ENCODE measurements at places on chromosomes 6 and 20.

DNA sequence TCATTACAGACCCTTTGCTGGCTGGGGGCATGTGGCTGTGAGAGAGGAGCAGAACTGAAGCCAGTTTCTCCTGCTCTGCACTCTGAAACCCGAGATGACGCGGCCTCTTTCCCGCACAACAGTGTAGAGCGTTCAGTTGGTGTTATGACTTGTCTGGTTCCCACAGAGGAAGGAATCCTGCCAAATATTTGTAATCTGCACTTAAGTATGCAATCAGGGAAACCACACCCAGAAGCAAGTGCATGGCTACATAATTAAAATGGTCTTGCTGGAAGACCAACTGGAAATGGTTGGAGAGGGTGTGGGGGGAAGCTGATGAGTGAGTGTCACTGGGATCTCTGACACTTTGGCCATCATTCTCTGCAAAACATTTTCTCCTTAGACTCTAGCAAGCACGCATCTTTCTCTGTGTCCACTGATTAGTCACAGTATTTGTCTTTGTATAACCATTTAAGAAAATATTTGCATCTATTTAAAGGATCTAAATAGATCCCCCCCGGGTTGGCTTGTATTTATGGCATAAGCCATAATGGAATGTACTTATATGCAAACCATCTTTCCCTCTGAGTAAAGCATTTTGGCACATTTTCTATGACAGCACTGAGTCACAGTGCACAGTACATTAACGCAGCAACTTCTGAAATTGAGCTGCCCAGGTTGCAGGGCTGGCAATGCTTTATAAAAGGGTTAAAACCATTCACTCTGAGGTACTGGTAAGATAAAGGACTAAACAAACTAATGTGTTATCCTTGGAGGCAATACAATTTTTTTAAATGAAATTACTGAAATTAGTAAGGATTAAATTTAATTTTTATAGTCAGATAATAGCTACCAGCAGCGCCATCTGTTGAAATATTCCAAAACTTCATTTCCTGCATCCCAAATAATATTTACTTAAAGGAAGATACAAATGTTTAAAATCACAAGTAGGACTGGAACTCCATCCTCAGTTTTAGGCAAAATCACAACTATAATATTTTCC, 76.7 kb downstream of the FOXC1 start:
- DNase-seq = no peak

- no peak for DNase-seq
Measured at GRCh38 chr6:168851460-168852375, 401.9 kb downstream of the THBS2 start.

GRCh38 chr6:106555767-106556166, 73.5 kb downstream of the RTN4IP1 start:
- DNase-seq = no peak

DNA sequence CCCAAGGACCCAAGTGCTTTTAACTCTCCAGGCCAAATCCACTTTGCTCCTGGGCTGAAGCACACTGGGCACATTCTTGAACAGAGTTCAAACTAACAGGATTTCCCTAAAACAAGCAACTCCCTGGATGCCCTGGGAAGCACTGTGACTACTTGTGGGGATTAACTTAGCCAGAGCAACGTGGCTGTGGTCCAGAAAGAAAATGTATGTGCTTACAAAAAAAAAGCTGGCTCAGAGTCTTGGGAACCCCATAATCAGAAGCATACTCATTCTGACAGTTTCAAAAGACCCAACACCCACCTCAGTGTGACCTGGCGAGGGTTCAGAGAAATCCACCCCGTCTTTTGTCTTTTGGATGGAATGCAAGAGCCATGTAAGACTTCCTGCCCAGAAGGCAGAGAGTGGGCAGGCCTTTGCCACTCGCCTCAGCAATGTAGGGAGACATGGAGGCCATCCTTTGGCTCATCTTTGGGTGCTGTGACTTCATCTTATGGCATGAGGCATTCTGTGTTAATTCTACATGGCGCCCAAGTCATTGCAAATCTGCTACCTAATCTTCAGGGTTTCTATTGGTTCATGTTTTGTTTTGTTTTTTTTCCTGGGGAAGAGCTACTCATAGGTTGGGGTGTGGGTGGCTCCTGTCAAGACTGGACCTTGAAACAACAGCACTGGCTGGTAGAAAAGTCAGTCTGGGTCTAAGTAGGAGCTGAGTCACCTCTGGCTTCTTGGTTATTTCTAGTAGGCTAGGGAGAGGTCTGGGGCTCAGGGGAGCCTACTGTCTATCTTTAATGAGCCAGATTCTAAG, 248.6 kb upstream of the SUPT3H start:
- DNase-seq = no peak

DNA sequence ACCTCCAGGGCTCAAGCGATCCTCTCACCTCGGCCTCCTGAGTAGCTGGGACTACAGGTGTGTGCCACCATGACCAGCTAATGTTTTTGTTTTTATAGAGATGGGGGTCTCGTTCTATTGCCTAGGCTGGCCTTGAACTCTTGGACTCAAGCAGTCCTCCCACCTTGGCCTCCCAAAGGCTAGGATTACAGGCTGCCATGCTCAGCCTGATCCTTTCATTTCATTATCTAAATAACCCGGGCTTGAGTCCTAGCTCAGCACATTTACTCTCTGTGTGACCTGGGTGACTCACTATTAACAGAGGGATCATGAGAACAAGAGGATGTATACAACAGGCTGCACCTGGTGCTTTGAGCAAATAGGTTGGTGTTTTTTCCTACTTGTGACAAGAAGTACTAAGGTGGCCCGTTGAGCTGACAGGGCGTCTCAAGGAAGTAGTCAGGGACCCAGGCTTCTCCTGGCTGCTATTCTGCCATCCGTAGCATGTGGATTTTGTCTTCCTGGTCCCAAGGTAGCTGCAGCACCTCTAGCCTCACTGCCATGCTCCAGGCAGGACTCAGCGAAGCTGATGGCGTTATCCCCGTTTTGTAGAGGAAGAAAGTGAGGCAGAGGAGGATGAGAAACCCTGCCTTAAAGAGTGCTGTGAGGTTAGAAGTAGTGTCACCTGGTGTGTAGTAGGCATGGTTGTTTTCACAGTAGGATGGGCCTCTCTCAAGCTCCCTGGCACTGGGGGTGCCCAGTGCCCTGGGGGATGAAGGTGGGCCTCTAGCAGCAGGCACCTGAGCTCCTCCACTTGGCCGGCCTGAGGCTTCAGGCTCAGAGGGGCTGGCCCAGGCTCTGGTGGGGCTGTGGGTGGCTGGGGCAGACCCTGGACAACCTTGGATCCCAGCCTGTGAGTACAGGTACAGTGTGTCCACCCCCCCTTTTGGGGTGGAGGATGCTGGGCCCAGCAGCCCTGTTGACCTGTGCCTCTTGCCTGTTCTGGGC, 62.4 kb downstream of the ADNP start:
- DNase-seq = no peak

DNA sequence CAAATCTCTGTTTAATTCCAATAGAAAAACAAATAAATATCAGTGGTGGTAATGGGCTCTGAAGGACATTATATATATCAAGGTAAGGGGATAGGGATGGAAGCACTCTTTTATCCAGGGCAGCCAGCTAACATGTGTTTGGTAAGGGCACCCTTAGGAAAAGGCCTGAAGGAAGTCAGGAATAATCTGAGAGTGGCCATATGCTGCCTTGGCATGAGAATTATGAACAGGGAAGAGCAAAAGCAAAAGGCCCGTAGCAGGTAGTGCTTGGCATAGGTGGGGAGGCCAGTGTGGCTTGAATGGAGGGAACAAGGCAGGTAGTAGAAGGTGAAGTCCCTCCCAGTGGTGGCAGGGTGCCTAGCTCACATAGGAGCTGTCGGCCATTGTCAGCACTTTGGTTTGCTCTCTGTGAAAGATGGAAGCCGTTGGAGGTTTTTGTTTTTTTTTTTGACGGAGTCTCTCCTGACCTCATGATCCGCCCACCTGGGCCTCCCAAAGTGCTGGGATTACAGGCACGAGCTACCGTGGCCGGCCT, 39.6 kb upstream of the CSE1L start:
- no peak for DNase-seq

DNA sequence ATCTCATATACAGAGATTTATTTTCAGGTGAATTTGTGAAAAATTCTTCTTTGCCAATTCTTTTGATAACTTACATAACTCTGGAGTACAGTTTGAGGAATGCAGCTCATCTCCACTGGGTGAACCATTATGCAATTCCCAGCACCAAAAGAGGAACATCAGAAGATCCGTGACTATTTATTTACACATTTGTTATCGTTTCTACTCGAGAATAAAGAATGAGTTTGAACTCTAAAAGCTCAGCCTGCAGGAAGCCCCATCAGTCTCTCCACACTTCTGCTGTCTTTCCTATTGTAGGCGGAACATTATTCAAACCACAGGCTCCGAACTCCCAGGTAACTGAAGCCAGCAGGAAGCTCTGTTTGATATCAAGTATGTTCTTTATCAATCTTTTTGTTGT, 95.9 kb upstream of the IFNGR1 start:
- no peak for DNase-seq

- no peak for DNase-seq
Measured at GRCh38 chr20:41398408-41398807, 31.8 kb upstream of the EMILIN3 start.

DNA sequence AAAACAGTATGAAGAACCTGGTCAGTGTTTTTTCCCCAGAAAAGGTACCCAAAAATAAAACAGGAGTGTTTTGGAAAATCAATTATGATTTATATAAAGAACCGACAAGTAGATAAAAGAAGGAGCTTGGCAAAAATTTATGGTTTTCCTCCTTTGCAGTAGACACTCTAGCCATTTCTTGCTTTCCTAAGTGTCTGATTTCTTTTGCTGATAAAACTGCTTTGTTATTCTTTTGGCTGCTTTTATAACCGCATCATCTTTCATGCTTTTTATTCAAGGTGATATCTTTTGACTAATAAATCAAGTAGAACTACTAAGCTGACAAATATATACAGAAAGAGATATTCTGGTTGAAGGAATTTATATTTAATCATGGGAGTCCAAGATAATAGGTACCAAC, 16.6 kb downstream of the ATG5 start:
- DNase-seq = no peak

DNA sequence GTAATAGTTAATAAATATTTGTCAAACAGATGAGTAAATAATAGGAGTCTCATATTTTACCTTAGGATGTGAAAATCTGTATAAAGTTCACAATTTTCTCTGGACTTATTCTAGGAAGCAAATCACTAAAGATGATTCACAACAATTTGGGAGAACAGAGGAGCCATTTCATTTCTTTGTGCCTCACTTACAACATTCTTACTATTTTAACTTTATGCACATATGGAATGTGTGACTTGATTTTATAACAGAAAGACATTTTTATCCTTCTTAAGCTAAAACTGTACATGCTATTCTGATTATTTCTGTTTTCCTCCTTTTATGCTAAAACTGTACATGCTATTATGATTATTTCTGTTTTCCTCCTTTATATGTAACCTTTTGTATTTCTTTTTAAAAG, 83.3 kb downstream of the FUT9 start:
- DNase-seq = no peak

- peak; percentile 15 for DNase-seq
Measured at GRCh38 chr6:34792605-34793500, 970 bp downstream of the BLTP3A start.

- DNase-seq = no peak
Measured at GRCh38 chr6:151436802-151437201, 15.1 kb downstream of the RMND1 start.

DNA sequence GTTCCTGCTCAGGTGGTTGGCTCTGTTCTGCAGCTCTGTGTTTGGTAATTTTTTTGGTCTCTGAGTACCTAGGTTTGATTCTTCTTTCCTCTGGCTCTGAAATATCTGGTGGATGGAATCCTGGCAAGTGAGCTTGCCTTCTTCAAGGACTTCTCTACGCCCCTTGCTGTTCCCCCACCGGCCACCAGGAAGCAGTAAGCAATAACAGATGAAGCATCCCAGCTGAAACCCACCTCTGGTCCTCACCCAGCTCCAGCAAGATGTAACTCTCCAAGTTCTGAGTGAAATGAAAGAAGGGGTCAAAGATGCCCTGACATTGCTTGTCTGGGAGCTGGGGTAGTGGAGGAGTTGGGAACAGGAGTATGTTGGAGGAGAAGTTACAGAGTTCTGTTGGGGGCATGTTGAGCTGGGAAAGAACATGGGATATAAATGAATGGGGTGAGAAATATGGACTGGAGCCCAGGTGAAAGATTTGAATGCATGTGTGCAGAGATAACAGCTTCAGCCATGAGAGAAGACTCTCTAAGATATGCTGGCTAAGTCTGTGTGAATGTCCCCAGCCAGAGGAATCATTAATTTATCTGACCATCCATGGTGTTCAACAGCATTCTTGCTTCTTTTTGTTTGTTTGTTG, 51.3 kb upstream of the GLP1R start:
- peak; percentile 28 for DNase-seq

DNA sequence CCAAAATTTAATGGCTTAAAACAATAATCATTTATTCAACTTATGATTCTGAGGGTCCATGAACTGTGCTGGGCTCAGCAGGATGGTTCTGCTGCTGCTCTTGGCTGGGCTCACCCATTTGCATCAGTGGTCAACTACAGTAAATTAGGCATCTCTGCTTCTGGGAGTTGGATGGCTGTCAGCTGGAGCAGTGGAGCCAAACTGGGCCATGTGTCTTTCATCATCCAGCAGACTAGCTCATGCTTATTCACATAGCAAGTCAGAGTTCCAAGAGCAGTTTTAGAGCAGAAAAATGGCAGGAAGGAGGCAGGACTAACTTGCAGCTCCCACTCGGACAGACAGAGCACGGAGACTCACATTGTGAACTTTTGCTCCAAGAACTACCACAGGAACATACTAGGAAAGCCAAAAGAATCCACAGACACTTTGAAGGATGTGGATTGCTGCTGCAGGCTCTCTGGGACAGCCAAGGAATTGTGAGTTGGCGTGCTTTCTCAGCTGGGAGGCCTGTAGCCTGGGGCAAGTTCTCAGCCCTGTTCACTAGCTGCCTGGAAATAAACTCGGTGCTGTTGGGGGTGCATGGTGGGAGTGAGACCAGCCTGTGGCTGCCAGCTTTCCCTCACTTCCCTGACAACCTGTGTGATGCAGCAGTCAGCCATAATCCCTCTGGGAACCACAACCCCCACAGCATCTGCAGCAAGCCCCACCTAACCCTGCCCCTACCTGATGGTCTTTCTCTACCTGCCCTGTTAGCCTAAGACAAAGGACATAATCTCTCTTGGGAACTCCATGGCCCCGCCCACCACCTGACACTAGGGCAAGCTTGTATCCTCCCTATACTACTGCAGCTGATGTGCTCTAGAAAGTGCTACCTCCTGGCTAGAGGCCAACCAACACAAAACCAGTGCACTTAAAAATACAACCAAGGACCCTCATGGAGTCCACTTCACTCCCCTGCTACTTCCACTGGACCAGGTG, 129.0 kb downstream of the JPH2 start:
- DNase-seq = no peak

- peak; percentile 32 for DNase-seq
Measured at GRCh38 chr6:3915076-3915791, 66.1 kb downstream of the FAM50B start.

GRCh38 chr6:136326038-136326553, 36.5 kb upstream of the BCLAF1 start:
- DNase-seq = no peak
